Urothelium cell line (cell line): ENCODE measurements at places on chromosomes 1 and 21.
A peak's percentile ranks its signal among the peaks of the same experiment; 100 is the strongest.

DNA sequence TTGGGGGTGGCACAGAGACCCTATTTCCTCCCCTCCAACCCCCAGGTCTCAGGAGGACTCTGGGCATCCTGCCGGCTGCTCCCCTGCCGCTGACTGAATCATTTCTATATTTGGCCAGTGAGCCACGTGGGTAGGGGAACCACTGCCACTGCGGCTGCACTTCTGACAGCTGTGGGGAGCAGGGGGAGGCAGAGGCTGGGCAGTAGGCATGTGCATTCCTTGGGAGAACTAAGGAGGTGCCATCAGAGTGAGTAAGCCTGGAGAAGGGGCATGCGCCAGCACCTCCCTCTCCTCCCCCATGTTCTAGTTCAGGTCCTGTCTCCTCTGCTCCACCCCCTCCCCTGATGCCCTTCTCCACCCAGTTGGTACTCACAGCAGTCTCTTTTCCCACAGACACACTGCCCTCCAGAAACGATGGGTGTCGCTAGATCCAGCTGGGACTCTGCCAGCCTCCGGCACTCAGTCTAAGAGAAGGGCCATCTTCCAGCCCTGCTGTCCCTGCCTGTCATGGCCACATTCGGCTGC lies 12.0 kb downstream of the PPFIA4 start:
- DNase-seq, result peak; percentile 87

- peak; percentile 54 for DNase-seq
Measured at GRCh38 chr1:47709019-47709871, 271.4 kb downstream of the FOXD2 start.

DNA sequence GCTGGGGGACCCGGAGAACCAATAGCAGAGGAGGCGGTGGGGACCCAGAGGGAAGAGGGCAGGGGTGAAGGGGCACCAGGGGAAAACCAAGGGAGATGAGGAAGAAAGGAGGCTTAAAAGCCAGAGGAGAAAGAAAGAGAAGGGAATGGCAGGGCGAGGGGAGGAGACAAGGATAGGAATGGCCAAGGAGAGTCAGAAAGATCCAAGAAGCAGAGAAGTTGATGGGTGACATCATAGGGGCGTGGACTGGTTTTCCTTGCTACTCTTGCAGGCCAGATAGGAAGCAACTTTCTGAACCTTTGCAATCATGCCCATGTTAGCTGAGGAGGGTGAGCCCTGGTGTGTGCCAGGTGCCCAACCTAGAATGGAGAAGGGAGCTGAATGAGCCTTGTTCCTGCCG lies 5.4 kb downstream of the NPR1 start:
- no peak for DNase-seq

DNA sequence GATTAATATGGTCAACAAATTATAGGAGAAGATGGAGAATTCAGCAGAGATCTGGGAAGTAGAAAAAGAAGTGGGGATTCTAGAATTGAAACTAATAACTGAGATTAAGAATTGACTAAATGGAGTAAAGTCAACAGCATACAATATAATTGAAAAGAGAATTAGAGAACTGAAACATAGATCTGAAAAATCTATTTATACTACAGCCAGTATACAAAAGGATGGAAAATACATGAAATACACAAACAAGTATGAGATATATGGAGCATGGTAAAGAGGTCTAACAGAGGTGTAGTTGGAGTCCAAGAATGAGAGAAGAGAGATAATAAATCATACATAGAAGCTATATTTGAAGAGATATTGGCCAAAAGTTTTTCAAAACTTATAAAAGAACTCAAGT lies 235.2 kb downstream of the FGGY start:
- DNase-seq, result no peak

GRCh38 chr1:53080769-53081168 lies 18.8 kb downstream of the PODN start:
- DNase-seq, result no peak

DNA sequence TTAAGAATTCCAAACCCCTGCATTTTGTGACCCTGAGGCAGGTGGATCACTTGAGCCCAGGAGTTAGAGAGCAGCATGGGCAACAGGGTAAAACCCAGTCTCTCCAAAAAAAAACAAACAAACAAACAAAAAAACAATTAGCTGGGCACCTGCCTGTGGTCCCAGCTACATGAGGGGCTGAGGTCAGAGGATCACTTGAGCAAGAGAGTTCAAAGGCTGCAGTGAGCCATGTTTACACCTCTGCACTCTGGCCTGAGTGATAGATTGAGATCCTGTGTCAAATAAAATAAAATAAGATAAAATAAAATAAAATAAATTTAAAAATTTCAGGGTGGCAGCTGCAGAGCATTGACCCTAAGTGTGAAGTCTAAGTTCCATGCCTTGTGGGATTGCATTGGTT lies 16.7 kb upstream of the PTGFR start:
- no peak for DNase-seq

GRCh38 chr1:169867012-169867675 lies 26.6 kb downstream of the SCYL3 start:
- no peak for DNase-seq

GRCh38 chr1:208850442-208850841 lies 606.3 kb upstream of the PLXNA2 start:
- no peak for DNase-seq
